HFFc6 (cell line): ENCODE measurements at places on chromosomes 4 and X.
A peak's percentile ranks its signal among the peaks of the same experiment; 100 is the strongest.

GRCh38 chrX:49171752-49172279 is at the start of gene PLP2:
Gene PLP2, plus strand, starts transcription at chrX:49171898. Its CDS starts 103 bp downstream, at chrX:49172001.
- DNase-seq: peak; percentile 53

DNA sequence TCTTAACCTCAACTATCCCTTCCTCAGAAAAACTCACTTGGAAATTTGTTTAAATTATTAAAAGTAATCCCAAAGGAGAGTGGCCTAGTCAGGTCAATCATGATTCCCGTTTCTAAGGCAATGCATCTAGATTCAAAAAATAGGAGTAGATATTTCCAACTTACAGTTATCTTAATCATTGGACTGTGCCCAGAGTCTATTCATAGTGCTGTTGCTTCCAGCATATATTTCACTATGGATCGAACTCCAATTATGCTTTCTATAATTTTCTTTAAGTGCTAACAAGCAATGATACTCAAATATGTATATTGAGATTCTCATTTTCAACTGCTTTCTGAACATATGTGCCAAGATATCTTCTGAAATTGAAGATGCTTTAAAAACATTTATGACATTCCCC is 229.2 kb upstream of the NWD2 start:
- DNase-seq: no peak

GRCh38 chr4:81197864-81198524 is 17.0 kb downstream of the PRKG2 start:
- DNase-seq: no peak

DNA sequence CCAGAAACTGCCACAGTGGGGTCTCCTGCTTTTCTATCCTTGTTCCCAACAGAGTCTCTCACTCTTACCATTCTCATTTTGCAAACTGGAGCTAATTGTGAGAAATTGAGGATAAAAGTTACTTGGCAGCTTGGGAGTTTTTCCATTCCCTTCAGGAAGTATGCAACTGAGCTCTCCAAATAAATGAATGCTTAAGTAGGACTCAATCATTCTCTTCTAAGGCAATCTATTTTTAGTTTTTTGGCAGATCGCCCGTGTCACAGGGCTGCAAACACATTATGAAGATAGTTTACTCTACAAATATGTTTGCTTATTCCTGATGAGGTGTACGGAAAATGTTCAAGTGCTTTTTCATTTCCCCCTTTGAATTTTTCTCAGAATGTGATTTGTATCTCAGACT is 5.3 kb downstream of the ASB11 start:
- DNase-seq: peak; percentile 4

- no peak for DNase-seq
Observed at GRCh38 chr4:95693594-95693993, 144.8 kb upstream of the UNC5C start.

DNA sequence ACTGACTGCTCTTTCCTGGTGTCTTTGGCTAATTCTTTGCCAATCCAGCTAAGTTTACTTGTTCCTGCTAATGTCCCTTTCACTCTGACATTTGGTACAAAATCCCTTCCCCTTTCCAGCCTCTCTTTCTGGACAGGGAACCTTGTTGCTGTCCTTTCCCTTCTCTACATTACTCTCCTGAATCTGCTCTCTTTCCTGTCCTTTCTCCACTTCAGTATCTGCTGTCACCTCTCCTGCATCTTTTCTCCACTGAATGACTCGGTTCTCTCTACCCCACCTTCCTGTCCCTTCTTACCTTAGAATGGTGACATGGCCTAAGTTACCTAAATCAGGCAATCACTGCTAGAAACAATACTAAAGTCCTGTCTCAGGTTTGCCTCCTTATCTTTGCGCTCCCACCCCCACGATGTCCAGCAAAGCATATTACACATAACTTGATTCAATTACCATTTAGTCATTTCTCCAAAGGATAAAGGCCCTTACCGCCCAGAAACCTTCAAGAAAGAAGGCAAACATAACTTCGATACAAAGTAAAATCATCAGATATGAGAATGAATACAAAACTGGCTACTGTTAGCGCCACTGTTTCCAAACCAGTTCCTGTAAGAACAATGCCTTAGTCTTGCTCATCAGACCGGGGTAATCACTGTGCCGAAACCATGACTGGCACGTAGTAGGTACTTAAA is 890 bp downstream of the BOD1L1 start:
- DNase-seq: no peak

GRCh38 chrX:13821738-13822137 is 4.8 kb upstream of the GPM6B start:
- no peak for DNase-seq

DNA sequence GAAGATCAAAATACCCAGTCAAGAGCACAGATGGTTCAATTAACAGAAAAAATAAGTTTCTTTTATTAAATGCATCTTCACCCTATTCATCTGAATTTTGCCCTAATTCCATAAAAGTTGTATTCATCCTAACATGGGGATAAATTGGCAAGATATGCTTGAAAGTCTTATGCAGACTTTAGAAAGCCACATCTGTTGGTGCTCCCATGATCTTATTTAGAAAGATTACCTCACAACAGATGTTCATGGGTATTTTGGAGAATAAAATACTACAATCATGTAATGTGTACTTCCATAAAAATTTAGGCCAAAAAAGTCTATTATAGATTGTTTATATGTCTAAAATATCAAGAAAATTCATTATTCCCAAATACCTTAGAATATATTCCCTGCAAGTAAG is 510.3 kb downstream of the TECRL start:
- DNase-seq: no peak

DNA sequence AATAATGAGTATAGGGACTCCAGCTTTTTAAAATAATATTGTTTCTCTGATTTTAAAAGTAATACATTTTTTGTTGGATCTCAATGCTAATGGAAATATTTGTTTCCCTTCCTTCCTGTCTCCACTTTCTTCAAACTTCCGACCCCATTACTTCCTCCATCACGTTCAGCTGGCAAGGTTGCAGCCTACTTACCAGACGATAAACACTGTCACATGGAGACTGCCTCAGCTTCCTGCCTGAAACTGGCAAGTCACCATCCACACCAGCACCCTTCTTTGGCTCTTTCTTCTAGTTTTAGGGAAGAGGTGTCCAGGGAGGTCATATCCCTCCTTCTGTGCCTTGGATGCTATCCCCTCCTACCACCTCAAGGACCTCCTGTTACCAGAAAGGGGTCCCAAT is 3.4 kb upstream of the INTU start:
- no peak for DNase-seq

DNA sequence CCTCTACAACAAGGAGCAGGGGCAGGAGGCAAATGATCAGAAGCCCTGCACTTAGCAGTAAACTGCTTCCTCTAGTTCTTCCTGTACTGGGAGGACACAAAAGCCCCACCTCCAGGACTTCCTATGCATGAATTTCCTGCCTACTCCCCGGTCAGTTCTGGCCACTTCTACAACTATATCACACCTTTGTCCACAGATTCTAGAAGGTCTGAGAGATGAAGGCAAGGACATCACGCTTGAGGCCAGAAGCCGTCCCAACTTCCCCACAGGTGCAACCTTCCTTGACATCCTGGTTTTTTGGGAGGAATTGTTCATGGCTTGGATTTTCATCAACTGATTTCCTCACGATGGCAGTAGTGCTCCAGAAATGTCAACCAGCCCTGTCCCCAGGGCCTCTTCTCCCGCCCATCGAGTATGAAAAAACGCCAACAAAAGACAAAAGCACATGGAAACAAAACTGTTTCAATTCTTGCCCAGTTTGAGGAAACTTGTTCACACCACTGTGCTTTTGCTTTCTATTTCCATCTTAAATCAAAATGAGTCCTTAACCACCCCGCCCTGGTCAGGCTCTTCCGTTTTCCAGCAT is 206.5 kb upstream of the STK26 start:
- DNase-seq: peak; percentile 4

DNA sequence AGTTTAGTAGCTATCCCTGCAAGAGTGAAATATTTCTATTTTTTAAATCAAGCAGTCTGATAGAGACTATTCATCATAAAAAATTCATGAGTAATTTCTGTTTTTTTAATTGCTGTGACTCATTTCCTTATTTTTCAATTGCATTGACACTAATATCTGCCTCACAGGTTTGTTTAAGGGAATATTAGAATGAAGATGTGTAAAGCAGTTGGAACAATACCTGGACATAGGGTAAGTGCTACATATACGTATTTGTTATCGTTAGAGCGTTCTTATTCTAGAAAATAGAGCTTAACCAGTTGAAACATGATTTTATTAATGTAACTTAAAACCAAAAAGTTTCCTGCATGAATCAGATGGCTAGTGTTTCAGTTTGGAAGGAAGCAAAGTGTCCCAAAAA is 2211.3 kb downstream of the PCDH7 start:
- DNase-seq: no peak

DNA sequence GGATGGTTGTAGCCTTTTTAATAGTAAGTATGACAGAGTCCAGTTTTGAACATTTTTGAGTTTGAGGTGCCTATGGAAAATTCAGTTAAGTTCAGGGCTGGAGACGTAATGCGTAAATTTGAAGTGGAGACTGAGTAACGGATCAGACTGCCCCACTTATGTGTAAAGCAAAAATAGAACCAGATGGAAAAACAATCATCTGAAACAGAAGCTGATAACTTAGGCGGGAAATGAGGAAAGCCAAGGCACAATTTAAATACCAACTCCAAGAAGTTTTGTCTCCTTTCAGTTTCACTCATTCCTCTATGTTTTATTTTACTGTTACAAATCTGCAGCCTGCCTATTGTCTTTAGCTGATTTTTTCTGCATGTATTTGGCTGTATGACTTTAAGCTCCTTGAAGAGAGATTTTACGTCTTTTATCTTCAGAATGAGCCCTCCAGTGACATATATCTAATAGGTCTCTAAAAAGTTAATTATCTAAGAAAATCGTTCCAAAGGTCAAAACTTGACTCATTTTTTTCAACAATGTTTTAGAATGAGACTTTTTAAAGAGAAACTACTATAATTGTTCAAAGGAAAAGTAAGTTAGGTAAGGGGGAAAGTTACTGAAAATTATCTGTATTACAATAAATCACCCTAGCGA is 1.1 kb downstream of the SGCB start:
- DNase-seq: no peak

DNA sequence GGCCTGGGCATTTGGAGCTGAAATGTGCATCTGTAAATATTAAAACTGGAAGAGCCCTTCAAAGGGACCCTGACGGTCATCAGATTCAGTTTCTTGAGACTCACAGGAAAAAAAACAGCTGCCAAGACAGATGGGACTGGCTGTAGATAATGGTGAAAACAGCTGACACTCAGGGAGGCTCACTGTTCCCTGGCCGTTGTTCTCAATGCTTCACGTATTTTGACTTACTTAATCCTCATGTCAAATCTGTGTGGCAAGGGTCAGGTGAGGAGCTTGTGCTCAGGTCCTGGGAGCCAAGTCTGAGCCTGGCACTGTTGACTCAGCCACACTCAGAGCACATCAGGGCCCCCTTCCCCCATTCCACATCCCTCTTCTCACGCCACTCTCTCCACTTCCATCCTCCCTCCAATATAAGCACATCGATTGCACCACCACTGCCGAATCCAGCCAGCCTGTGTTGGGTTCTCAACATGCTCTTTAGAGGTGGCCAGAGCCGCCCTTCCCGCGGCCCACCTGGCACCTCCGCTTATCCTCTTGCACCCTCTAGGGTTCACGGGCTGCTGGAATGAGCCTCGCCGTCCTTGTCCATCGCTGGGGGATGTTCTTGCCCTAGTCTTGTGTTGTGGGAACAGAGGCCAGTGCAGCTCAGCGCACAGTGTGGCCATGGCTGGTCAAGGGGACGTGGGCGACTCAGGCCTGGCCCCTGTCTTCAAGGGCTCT is 40.1 kb downstream of the EVC start:
- peak; percentile 55 for DNase-seq

DNA sequence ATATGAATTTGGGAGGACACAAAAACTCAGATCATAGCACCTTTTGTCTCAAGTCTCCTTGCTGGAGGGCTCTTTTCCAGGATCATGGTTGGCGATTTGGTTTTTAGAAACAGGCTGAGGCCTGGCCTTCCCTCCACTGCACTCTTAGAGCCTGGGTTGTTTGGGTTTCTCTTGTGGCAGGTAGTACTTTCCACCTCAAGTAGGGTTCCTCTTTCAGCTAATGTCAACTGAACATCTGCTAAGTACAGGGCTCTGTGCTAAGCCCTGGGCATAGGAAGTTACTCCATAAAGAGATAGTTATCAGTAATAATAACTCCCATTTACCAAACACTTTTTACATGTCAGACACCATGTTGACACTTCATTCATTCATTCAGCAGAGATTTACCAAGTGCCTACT is 28.2 kb upstream of the APLN start:
- DNase-seq: no peak

- DNase-seq: no peak
Observed at GRCh38 chr4:101018836-101019235, 328.5 kb downstream of the PPP3CA start.

DNA sequence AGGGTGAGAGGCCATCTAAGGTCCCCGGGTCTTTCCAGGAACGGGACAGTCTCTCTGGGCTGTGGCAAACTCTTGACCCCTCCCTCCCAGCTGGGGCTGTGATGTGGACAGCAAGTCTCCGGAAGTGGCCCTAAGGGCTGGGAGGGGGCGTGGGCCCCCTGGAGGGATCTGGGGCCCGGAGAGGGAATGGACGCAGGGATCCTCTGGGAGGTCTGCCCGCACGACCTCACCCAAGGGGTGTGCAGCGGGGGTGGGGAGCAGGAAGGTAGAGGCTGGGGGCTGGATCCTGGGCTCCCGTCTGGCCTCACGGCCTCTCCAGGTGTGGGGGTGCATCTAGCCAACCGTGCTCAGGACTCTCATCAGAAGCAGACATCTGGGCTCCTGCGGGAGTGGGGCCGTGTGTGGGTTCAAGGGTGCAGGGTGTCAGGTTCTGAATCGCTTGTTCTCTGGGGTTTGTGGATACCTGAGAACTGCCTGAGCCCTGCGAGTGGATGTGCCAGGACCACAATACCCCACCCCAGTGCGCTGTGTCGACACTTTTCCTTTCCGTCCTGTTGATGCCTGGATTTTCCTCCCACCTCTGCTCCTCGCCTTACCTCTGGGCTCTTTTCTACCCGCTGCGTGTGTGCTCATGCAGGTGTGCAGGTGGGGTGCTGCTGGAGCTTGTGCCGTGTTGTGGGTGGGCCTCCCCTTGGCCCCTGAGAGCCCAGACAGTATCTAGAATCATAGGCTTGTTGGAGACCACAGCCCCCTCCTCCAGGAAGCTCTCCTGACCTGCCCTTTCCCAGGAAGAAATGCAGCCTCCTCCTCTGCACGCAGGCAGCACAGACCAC is 915 bp downstream of the CPZ start:
- DNase-seq: no peak

GRCh38 chr4:37679301-37679700 is 6.9 kb downstream of the RELL1 start:
- DNase-seq: no peak

DNA sequence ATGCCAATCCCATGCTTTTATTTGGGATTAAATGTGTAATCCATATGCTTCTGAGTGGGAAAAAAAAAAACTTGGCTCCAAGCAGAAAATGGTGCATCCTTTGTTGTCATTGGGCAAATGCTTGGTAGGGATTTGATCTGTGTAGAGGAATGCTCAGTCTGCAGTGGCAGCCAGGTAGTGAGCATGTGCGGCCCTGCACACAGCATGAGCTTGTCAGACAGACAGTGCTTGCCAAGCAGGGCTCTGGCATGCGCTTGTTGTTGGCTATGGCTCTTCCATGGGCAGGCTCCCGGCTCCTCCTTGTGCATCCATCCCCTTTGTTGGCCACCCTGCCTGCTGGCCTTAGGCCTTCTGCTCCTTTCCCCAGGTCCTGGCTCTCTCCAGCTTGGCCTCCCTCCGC is 130.3 kb downstream of the GPR143 start:
- no peak for DNase-seq

GRCh38 chr4:41408859-41409593 is 128.9 kb upstream of the LIMCH1 start:
- DNase-seq: no peak
